Testis (tissue), 5 donors: ENCODE measurements at places on chromosomes 3 and 15.

GRCh38 chr3:122912772-122913538 is 114.6 kb downstream of the SEMA5B start:
- no peak for DNase-seq

- DNase-seq = peak; percentile 61
Measured at GRCh38 chr3:71657831-71658530, 67.2 kb downstream of the EIF4E3 start.

- no peak for DNase-seq
Measured at GRCh38 chr15:39555885-39556284, 25.0 kb upstream of the THBS1 start.

GRCh38 chr15:33584797-33585196 is 274.0 kb downstream of the RYR3 start:
- DNase-seq = no peak

- peak; percentile 86 for DNase-seq
Measured at GRCh38 chr3:127697551-127698240, 24.9 kb downstream of the ABTB1 start.

- DNase-seq = no peak
Measured at GRCh38 chr15:59171067-59171397, 35.6 kb upstream of the LDHAL6B start.

DNA sequence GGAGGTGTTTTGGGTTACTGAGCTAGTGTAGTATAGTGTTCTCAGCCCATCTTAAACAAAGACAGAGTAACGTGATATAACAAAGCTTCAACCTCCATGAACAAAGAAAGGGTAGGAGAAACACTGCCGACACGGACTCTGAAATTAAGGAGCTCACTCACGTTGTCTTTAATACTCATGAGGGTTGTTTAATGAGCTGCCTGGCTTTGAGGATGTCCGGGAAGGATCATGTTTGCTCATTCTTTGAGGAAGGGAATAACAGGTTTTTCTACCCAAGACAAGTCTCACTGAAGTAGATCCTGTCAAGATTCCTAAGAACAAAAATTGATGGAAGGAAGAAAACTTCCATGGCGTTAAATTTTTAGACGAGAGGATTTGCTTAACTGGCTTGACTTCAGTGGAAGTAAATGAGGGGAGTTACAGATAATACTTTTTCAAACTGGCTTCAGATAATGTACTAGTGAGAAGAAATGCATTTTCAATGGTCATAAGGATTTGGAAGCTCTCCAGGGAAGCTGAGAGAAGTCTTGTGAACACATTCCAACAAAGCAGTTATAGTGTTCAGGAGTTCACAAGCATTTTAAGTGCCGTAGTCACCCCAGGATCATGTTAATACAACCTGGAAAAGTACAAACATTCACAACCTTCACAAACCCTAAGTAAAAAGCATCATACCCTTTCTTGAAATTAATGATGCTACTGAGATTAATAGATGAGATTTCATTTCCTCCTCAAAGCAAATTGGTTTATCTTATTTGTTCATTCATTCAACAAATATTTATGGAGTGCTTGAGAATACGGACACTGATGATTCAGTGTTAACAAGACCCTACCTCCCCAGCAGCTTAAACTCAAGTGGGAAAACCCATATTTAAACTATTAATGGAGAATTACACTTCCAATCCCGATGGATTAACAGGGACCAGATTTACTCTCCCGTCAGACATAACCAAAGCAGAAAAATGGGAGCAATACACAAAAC is 101.5 kb downstream of the SHQ1 start:
- no peak for DNase-seq

GRCh38 chr3:31876331-31876730 is 104.7 kb downstream of the OSBPL10 start:
- DNase-seq = no peak

DNA sequence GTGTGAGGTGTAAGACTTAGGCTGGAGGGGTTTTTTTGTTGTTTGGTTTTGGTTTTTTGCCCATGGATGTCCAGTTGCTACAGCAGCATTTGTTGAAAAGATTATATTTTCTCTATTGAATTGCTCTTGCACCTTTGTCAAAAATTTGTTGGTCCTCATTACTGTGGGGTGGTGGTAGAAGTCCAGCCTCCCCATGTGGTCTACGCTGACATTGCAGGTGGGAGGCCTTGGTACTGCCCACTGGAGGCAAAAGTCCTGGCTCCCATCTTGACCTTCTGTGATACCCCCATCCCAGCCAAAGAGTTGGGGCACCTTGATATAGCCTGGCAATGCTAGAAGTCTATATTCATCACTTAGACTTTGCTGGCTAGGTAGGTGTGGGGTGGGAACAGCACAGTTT is 5.4 kb upstream of the RAB6B start:
- no peak for DNase-seq

GRCh38 chr15:65377976-65378366 is at the start of gene IGDCC3:
Gene IGDCC3 (minus strand): TSS chr15:65378002. CDS start chr15:65377788, 214 bp downstream.
- DNase-seq = no peak

DNA sequence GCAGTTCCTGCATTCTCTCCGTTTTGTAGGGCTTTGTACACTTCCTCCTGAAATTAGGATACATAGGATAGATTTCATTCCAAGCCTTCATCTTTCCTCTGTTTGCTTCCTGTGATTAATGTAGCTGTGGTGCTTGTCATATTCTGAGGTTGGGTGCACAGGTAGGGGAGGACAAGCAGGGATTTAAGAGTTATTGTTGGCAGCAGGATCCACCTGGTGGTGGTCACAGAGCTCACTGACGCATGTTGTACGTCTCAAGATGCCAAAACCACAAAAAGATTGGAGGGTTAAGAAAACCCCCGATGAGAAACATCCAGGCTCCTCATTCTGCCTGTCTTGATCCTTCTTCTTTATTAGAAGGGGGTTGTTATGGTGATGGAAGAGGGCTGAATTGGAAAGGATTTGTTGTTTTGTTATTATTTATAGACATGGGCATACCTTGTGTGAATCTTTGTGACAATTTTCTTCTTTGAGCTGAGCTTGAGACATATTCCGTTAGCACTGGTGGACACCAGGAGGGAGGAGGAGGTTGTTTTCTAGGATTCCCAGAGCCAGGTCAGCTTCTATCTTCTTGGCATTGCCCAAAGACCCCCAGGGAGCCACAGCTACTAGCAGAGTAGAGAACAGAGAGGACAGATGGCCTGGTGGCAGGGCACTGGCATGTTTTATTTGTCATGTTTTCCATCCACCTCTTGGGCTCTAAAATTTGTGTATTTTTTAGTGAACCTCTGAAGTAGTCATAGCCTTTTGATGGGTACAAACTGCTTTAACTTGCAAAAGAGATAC is 57.7 kb upstream of the LARS2 start:
- no peak for DNase-seq

GRCh38 chr3:143970773-143971358 is 757 bp upstream of the DIPK2A start:
- peak; percentile 70 for DNase-seq

DNA sequence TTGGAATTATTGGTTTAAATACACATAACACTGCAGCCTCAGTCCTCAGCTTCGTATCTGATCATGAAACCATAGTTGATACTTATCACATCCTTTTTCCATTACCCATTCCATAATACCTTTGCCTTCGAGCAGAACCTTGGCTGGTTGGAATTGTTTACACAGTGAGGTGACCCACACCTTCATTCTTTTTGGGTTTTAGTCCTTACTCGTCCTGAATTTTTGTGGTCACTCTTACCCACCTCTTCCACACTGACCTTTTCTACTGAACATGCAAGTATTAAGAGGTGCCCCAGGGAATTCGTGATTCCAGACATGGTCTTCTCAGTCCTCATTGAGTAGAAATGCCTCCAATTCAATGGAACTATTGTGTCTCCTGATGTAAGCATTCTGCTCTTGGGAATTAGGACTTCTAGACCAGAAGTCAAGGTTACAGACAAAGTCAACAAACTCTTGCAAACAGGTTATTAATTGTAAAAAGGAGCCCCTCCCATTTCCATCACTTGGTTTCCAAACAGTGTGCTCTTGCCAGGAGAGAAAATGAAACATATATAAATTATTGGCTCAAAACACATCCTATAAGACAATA is 37.7 kb downstream of the SCN11A start:
- DNase-seq = no peak

- DNase-seq = no peak
Measured at GRCh38 chr3:134345202-134345601, 29.0 kb downstream of the AMOTL2 start.
